Stimulated activated CD4-positive, alpha-beta T cell treated with anti-CD3 and anti-CD28 coated beads, Interleukin-1b, Interleukin-23, amount 100 ng/mL, for 1 hour (primary cell): ENCODE measurements at places on chromosomes 6 and 20.

GRCh38 chr20:11700831-11701230 is 216.9 kb upstream of the BTBD3 start:
- DNase-seq, result no peak

- DNase-seq, result no peak
Measured at GRCh38 chr20:54606380-54606779, 131.0 kb downstream of the DOK5 start.

DNA sequence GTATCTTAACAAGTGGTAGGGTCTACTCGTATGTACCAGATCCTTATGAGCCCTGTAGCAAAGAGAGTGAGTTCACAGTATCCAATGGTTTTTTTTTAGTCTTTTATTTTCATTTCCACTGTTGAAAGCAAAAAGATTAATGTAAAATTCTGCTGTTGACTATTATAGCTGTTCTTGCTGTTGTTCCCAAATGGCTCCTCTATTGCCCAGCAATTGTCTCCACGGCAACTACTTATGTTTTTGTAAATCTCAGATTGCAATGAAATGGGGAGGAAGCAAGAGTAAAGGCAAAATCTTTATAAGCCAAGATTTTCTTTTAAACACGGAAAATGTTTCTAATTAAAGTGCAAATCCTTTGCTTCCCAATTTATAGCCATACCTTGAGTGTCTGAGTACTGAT is 406.1 kb downstream of the EPM2A start:
- DNase-seq, result no peak

- DNase-seq, result no peak
Measured at GRCh38 chr6:77466451-77467437, 3.5 kb upstream of the HTR1B start.

GRCh38 chr6:164072240-164072666 is 657.7 kb downstream of the QKI start:
- DNase-seq, result no peak

GRCh38 chr6:169577236-169577635 is 124.6 kb downstream of the WDR27 start:
- no peak for DNase-seq

- no peak for DNase-seq
Measured at GRCh38 chr20:52761867-52762266, 210.3 kb upstream of the TSHZ2 start.

DNA sequence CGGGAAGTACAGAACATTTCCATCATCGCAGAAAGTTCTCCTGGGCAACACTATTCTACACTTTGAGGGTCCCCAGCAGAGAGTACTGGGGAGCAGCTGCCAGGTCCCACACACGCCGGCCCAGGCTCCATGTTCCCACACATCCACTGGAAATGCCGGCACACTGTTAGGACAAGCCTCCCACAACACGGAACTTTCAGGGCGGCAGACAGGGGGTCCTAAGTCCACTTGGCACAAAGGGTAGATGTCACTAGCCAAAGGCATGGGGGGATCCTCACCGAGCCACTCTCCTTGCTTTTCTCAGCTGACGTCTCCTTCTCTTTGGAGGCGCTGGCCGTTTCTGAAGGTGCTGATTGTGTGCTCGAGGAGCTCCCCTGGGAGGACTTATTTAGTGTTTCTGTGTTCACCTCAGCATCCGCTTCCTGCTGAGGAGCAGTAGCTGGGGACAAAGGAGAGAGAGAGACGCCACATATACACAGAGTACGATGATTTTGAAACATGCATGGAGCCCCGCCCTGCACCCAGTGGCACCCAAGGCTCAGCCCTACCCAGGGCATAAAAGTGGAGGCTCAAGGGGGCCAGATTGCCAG is 135.4 kb downstream of the ZMYND8 start:
- DNase-seq, result no peak

DNA sequence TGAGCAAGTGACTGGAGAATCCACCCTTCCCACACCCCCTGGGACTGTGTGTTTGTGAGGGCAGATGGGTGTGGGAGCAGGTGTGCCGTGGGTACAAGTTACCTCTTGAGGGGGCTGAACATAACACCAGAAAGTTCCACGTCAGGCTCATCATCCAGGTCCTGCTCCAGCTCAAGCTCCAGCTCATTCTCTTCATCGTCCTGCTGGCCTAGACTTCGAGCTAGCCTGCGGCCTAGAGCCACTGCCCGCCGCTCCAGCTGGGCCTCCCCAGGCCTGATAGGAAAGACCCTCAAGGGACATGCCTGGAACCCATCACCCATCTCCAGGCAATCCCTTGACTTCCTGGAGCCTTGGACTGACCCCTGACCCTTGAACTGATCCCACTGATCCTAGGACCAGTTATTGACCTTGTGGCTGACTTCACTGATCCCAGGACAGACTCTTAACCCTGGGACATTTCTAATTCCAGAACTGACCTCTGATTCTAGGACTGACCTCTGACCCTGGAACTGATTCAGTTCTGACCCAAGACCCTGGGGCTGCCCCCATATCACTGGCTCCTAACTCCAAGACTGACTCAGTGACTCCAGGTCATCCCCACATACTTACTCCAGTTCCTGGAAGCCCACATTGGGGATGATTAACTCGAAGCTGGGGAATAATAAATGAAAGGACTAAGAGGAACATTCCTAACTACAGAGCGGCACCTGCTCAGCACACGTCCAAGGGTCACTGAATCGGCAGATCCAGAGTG is 11.8 kb upstream of the SPAG4 start:
- DNase-seq, result no peak

DNA sequence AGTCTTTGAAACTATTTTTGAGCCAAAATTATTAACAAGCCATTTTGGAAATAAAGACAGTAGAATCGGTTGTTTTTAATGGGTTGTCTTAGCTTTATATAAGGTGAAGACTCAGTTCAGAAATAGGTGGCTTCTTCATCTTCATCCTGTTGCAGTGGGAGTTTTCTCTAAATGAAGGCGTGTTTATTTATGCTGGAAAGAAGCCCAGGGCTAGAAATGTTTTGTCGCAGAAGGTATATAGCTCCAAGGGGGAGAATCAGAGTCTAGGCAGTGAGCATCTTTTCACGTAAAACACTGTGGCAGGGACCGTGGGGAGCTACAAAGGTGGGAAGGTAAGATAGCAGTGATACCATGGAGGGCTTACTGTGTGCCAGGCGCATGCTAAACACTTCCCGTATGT is 34.3 kb downstream of the FARS2 start:
- no peak for DNase-seq

DNA sequence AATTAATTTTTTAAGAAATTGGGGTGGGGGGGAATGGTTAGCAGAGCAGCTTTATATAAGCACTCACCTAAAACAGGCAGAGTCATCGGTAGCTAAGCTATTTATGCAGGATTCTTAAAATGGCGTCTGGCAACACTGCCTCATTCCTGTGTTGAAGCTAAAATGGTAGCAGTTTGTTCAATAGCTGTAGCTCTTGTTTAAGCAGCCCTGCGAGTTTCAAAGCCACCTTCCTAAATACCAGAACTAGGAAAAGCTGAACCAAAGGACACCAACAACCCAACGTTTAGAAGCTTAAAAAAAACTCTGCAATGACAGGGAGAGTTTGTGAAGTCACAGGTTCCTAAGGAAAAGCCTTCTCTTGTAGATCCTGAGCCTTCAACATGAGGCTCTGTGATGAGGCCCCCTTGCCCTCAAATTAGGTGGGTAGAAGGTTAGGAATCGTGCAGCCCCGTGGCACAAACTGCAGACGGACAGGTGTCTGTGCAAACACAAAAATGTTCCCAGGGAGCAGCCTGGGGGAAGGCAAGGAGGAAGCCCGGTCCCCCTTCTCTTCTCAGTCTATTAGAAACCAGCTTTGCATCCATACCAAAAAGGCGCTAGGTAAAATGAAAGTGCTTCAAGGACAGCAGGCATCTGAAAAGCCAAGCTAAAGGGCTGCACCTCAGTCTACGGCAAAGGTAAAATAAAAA is 4.7 kb downstream of the ZMYND8 start:
- DNase-seq, result no peak

DNA sequence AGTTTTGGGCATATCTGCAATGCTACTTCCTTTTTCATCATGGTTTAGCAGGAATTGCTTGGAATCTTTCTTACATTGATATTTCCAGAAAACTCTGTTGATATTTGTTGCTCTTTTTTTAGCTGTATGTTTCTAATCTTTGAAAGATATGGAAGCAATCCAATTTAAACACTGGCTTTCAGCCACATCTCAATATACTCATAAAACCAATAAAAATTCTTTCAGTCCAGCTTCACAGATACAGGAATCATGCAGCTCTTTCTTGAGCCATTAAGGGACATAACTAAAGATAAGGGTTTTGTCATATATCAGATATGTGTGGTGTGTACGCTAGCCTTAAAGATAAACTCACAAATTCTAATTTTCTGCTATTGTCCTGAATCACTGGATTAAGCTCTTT is 47.4 kb downstream of the PKIB start:
- DNase-seq, result no peak

DNA sequence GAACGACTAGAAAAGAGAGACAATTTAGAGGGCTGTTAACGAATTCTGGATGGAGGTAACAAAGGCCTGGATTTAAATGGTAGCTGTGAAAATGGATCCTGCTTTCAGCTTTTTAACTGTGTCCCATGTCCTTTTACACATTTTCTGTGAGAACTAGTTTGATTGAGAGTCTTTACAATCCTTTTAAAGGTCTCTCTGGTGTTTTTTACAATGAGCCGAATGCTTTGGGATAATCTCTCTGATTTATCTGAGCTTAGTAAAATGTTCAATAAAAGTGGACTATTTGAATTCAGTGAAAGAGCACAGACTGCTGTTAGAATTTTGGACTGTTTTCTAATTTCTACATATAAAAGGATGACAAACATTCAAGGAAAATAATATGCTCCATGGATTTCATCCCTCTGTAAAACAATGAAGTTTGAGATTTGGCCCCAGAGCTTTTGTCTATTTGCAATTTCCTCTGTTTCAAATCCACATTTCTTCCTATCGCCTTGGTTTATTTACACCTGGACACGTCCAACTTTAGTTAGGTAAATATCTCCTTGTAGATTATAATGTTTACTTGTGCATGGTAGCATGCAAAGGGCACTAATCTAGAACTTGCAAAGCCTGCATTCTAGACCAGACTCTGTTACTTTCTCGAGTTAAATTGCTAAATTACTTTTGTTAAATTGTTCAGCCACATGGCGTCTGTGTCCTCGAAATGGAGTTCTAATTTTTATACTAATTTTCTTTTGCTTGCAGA is 871.0 kb upstream of the CITED2 start:
- DNase-seq, result no peak

DNA sequence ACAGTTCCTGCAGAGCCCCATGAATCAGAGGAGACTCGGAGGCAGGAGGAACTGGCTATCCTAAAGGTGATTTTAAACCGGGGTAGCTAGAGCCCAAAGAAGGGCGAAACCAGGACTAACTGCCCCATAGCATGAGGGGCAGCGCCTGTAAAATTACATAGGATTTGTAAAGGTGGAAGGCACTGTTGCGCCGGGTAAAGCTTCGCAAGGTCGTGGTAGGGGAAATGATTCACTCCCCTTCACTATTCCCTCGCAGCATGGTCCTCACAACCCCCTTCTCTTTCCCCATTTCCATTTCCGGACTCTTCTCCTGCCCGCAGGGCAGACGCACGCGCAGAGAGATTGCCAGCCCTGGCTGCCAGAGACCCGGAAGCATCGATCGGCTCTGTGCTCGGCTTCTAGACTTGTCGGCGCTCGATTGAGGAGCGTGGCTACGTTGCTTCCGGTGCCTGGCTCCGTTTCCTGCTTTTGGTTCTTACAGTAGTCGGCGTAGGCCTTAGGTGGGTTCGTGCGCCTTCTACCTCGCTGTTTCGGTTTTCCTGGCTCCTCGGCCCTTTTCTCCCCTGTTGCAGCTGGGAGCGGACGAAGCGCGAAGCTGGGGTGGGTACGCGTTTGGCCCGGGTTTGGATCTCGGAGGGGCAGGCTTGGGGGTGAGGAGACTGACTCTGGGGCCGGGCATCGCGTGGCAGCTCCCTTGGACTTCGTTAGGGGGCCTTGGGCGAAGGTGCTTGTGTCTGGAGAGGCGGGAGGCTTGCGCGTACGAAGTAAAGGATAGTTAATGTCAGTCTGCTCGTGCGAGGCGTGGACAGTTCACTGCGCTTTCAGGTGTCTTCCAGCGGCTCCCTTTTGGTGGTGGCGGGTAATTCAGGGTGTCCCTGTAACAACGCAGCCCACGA is at the start of gene SNRPB2:
Gene SNRPB2, plus strand, starts transcription at position 462 of the 896 bp plus-strand sequence. CDS start 1,677 bp downstream, outside the sequence.
- peak; percentile 69 for DNase-seq

- DNase-seq, result no peak
Measured at GRCh38 chr20:6026051-6026450, 27.8 kb downstream of the LRRN4 start.

- no peak for DNase-seq
Measured at GRCh38 chr20:56247954-56248782, at the start of gene MC3R. TSS of gene MC3R (plus strand) at chr20:56248732. CDS start at chr20:56248844, 112 bp downstream.

DNA sequence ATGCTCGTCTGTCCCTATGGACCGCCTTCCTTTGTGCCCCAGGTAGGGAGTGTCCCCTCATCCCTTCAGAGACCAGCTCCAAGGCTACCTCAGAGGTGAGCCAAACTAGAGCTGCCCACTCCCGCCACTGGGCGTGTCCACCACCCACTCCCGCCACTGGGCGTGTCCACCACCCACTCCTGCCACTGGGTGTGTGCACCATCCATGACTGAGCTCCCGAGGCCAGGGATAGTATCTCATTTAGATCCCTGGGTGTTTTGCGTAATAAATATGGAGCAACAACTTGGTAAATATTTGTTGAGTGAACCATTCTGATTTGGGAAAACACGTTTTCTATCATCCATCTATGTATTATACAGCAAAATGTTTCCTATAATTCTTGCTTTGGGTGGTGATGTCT is 68.8 kb downstream of the ZBTB2 start:
- DNase-seq, result no peak

GRCh38 chr6:7529141-7529540 is 12.3 kb upstream of the DSP start:
- no peak for DNase-seq

DNA sequence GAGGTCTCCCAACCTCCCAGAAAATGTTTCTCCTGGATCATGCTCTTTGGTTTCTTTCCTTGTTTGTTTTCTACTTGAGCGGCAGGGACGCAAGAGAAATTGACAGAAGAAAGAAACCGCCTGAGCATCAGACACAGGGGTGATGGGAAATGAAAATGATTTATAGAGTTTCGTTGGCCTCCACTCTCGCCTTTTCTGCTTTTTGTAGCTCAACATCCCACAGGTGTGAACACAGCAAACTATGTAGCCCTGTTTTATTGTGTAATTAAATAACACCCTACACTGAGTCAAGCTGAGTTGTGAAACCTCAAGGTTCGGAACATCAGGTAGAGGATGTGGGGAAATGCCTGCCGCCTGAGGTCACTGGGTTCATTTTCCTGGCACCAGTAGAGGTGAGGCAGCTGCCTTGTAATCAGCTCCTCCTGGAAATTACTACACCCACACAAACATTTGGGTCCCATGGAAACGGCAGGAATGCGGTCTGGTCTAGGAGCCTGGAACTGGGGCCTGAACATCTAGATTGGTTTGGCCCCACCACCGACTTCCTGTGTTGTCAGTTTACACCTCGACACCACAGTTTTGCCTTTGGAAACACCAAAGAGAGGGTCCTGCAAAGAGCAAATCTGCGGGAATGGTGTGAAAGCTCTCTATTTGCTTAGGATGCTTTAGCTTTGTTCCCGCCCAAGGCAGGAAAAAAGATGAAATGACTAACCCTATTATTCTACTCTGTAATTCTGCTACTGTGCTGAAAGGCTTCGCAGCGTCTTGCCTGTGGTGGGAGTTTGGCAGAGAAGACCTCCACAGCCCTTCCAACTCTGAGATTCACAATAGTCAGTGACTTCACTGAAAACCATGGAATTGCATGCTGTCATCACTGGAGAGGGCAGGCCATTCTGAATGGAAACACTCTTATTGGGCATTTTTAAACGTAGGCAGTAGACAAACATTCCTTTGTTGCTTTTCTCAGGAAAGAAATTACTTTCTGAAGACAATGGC is 53.0 kb downstream of the ADAT2 start:
- DNase-seq, result no peak

GRCh38 chr6:129596522-129596921 is 113.5 kb downstream of the ARHGAP18 start:
- no peak for DNase-seq

- no peak for DNase-seq
Measured at GRCh38 chr20:56511926-56512325, 12.6 kb upstream of the FAM209A start.
